ENCODE measurements at places on chromosomes 11 and 22. TPM values are rescaled to one million over a fixed set of nuclear protein-coding genes. Genes with fewer than 3 reads are reported as not detected.

DNA sequence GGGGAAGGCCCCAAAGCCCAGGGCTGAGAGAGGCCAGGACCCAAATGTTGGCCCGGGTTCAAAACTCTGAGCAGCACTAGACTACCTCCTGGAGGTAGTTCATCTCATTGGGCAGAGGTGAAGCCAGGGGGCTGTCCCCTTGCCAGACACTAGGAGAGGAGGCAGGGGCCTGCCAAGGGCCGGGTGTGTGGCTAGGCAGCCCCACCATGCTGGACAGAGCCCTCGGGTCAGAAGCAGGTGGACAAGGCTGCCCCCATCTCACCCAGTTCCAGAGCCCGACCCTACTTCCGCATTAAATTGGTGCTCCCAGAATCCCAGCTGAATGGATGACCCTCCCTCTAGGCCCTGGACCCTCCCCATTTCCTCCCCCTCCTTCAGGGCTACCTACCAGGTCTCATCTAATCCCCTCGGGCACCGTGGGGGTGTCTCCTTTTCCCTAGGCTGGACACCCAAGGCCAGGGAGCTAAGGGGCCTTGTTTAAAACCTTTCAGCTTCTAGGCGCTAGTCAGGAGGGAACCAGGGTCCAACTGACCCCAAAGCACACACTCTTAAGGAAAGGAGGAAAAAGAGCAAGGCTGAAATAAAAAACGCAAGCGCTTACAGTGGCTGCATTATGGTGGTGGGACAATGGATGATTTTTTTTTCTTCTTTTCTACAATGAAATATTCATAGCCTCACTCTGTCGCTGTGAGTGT is 72.1 kb upstream of the TCF20 start:
- no peak for DNase-seq

DNA sequence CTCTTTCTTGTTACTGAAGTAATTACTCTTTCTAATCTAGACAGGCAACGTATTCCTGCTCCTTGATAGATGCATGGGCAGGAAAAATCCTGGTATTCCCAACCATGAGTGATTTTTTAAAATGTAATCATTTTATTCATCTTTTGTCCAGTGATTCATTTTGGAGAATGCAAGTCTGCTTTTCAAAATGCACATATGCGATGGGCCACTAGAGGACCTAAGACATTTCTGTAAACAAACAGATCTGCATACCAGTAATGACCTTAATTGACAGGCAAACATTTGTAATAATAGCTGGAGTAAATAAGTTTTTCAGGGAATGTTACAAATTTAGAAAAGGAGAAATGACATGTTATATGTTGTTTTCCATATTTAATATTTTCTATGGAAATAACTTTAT is 1167.6 kb downstream of the JRKL start:
- peak; percentile 6 for DNase-seq

GRCh38 chr11:65572356-65573051 is at the start of gene FAM89B:
TSS of gene FAM89B (plus strand) at chr11:65572538. CDS start at chr11:65572670, 132 bp downstream.
- DNase-seq = peak; percentile 60

DNA sequence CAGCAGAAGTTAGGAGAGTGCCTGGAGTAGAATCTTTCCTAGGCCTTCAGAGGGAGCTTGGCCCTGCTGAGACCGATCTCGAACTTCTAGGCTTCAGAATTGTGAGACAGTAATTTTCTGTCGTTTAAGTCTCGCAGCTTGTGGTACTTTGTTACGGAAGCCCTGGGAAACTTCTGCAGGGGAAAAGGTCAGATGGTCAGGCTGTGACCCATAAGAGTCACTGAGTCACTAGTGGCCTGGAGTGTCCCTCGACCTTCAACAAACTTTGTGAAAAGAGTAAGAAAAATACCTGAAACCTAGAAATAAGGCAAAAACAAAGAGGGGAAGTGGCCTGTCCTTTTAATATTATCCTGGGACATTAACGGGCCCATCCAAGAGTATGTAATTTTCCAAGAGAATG is 34.6 kb downstream of the CSNK2A3 start:
- no peak for DNase-seq

DNA sequence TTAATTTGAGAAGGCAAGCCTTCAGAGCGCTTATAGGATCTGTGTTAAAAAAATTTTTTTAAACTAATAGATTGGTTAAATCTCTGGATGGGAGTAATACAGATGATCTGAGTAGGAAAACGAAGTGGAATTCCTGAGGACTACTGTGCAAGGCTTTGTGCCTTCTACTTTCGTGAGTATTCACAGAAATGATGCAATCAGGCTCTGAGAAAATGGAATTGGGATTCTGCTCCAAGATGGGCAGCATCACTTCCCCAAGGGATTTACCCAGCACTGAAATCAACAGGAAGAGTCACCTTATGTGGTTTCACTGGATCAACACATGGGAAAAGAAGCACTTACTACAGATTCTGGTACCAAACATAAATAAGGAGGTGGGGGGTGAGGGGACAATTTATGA is 12.5 kb downstream of the KMT5B start:
- DNase-seq = peak; percentile 26

- no peak for DNase-seq
These were observed 19.9 kb downstream of the PHLDA2 start for GRCh38 chr11:2909133-2909902.

- DNase-seq = no peak
These were observed 25.4 kb downstream of the FXYD6 start for GRCh38 chr11:117851106-117851505.

OR51E1 gene
- not detected for total RNA-seq

GRCh38 chr11:27122001-27122400 is 81.4 kb downstream of the BBOX1 start:
- no peak for DNase-seq

DNA sequence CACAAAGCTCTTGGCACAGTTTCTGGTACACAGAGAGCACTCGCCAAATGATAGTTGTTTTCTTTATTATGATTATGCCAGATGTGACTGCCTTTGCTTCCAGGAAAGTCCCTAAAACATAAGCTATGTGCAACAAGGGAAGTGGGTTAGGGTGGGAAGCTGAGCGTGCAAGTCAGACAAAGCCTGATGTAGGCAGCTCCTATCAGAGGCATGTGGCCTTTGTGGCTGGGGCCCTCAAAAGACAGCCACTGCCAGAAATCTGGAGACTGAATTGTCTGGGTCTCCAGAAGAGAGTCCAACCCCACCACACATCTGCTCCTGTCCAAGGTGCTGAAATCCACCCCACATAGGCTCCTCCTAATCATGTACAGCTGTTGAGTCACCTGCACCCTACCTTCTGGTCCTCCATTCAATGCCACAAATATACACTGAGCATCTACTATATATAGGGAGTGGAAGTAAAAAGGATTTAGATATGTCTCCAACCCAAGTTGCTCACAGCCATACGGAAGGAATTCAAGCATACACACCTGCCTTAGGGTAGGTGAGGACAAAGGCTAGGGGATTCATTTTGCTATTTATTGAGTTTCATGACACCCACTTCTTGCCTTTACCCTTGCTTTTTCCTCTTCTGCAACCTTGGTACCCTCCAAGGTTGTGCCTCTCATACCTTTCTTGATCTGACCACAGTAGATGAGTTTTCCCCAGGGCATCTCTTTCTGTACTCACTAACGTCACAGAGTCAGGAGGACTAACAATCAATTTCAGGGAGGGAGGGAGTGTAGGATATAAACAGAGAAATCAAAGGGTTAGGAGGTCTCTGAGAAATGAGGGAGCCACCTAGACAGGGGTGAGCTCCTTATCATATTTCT is 12.4 kb downstream of the SEC14L3 start:
- DNase-seq = peak; percentile 30

GRCh38 chr11:120035756-120036155 is 102.2 kb downstream of the TRIM29 start:
- DNase-seq = no peak

ENTHD1 gene
- total RNA-seq = not detected

KRTAP5-2 gene
- total RNA-seq = not detected

- no peak for DNase-seq
These were observed 2.5 kb upstream of the ASCL2 start for GRCh38 chr11:2272946-2273280.

ALKBH8 gene
- total RNA-seq = 12.4 TPM
